NCI-H69 (cell line): ENCODE measurements at places on chromosomes 7 and 10.

GRCh38 chr10:104336821-104337467 is 1.3 kb downstream of the ITPRIP start:
- DNase-seq: peak; percentile 28

- DNase-seq: peak; percentile 33
These were observed 21.5 kb downstream of the GET4 start for GRCh38 chr7:897771-898376.

DNA sequence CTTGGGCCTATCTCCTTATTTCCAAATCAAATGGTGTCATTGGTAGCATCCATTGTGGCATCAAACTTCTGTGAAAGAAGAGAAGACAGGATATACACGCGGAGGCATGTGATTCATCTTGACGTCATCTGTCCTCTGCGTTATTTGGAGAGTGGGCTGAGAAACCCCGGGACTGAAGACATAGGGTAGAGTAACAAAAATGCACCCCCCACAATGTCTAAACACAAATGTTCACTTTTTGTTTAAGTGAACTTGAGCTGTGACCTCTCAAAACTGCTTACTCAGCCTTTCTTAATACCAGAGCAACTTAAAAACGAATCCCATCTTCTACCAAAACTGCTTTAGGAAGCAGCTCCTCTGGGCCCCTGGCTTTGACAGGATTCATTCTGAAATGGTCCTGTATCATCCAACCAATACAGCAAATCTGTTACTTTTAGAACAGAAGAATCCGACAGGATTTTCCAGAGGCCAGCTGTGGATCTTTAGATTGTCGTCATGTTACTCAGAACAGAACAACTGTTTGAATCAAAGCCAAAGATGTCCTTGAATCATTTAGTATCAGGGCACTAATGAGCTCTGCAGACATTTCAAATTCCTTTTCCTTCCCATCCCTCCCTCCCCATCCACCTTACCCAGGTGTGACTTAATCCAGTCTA is 438.1 kb downstream of the SUGCT start:
- DNase-seq: no peak

GRCh38 chr7:8063706-8064297 is 95.2 kb downstream of the GLCCI1 start:
- DNase-seq: peak; percentile 82

GRCh38 chr10:62199584-62199983 is 69.1 kb downstream of the RTKN2 start:
- DNase-seq: peak; percentile 2

DNA sequence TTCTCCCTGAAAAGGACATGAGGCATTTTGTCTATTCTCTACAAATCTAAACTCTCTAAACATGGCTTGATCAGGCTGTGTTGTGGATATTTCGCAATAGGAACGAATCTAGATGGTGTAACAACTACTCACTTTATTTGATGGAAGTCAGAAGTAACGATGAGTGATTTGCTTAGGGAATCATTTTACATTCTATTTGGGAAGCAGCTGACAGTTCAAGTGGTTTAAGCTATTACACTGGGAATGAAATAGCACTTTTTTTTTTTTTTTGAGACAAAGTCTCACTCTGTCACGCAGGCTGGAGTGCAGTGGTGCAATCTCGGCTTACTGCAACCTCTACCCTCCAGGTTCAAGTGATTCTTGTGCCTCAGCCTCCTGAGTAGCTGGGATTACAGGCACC is 44.1 kb downstream of the NPY start:
- DNase-seq: no peak

- no peak for DNase-seq
These were observed 107.6 kb upstream of the SAMD8 start for GRCh38 chr10:75003891-75004290.
